Activated CD8-positive, alpha-beta memory T cell treated with anti-CD3 and anti-CD28 coated beads for 48 hours (primary cell): ENCODE measurements at places on chromosomes 6 and 20.

- no peak for DNase-seq
Measured at GRCh38 chr20:42589976-42590639, 599.6 kb downstream of the PTPRT start.

GRCh38 chr20:2700913-2701620 lies 8.5 kb downstream of the EBF4 start:
- no peak for DNase-seq

DNA sequence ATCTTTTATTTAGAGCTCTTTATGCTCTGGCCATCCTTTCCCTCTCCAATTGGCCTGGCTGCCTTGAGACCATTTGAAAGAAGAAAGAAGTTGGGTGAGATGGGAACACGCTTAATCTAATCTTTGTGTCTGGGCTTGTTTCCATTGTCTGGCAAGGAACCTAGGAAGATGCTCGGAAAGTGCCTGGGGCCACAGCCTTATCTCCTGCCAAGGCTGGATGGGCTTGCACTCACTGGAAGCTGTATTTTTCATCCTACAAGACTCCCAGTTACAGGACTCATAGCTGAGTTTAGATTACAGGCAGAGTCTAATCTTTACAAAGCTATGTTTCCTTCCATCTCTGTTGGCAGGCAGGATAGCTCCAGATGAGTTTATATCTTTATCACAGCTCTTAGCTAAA lies 33.1 kb upstream of the CDYL start:
- no peak for DNase-seq

DNA sequence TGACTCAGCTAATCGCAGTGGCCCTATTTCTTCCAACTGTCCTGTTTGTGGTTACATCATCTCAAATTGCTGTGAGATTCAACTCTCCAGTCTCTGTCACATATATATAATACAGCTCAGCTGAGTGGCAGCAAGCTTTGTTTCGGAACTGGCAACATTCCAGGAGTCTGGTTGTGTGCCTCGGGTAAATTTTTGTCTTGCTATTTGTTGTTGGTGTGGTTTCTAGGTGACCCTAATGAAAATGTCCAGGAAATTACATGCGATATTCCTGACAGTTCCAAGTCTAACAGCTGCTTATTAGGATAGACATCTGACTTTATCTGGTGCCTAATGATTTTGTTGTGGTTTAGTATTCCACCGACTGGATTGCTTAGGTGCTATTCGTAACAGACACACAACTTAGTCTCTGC lies 581.8 kb downstream of the CD109 start:
- no peak for DNase-seq

GRCh38 chr6:163419413-163420288 lies 5.1 kb downstream of the QKI start:
- no peak for DNase-seq

GRCh38 chr20:40322941-40323340 lies 366.1 kb downstream of the MAFB start:
- no peak for DNase-seq
